Hematopoietic multipotent progenitor cell treated with erythropoietin and hydrocortisone succinate and interleukin-3 and kit ligand, for 17 days (in vitro differentiated cells): ENCODE measurements at places on chromosomes 4 and X.

GRCh38 chr4:157043131-157043530 lies 32.8 kb upstream of the GLRB start:
- no peak for DNase-seq

GRCh38 chr4:149749784-149750183 lies 65.9 kb downstream of the IQCM start:
- DNase-seq, result no peak

DNA sequence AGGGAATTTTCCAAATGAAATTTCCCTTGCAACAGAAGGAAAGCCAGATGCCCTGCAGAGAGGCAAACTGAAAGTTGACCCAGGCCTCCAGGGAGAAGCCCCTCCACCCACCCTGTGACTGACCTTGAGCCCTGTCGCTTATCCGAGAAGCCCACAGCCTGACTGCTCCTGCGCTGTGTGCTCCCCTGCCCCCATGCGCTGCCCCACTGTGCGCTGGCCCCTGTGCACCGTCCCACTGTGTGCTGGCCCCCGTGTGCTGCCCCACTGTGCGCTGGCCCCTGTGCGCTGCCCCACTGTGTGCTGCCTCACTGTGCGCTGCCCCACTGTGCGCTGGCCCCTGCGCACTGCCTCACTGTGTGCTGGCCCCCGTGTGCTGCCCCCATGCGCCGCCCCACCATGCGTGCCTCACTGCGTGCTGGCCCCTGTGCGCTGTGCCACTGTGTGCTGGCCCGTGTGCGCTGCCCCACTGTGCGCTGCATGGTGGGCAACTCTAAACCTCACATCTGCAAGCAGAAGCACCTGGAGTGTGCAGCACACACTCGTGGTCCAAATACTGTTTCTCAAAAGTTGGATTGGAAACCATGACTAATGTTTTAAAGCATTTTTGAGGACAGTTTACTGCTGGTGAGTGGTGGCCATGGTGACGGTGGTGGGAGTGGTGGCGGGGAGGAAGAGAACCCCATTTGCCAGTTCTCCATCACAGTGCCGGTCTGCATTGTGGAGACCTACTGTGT lies 8.3 kb upstream of the GRPEL1 start:
- DNase-seq, result no peak

DNA sequence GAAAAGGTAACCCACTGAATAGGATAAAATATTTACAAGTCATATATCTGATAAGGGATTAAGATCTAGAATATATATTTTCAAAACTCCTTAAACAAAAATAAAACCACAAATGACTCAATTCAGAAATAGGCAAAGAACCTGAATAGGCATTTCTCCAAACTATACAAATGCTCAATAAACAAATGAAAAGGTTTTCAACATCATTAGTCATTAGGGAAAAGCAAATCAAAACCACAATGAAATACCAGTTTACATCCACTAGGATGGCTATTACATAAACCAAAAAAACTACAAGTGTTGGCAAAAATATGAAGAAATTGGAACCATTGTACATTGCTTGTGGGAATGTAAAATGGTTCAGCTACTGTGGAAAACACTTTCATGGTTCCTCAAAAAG lies 167.0 kb upstream of the GALNT7 start:
- no peak for DNase-seq

DNA sequence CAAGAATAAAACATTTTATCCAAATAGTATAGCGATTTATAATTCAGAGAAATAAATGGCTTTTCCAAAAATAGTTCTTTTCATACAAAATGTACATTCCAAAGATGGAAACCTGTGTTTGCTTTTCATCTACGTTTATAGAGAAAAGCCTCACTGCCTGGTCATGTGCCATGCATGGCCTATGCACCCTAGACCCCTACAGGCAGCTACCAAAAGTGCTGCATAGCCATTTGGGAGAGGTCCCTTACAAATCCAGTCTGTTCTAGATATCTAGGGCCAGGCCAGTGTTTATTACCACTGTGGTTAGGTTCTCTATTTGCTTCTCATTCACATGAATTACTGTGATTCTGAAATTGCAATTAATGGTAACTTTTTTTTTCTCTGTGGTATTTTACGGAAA lies 17.2 kb downstream of the HMGB2 start:
- no peak for DNase-seq

GRCh38 chr4:107760281-107760947 lies 40.4 kb upstream of the PAPSS1 start:
- no peak for DNase-seq

- no peak for DNase-seq
Observed at GRCh38 chr4:183192571-183192970, 93.5 kb downstream of the WWC2 start.

DNA sequence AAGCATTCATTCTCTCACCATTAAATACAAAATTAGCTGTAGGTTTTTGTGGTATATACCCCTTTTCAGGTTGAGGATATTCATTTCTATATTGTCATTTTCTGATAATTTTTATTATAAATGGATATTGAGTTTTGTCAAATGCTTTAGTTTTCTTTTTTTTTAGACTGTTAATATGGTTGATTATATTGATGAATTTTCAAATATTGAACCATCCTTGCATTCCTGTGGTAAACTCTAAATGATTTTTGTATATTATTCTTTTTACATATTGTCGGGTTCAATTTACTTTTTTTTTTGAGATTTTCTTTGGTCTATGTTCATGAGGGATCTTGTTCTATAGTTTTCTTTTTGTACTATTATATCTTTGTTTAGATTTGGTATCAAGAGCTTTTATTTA lies 165.1 kb downstream of the GPAT3 start:
- DNase-seq, result no peak

GRCh38 chr4:5940470-5941203 lies 47.8 kb upstream of the CRMP1 start:
- no peak for DNase-seq

DNA sequence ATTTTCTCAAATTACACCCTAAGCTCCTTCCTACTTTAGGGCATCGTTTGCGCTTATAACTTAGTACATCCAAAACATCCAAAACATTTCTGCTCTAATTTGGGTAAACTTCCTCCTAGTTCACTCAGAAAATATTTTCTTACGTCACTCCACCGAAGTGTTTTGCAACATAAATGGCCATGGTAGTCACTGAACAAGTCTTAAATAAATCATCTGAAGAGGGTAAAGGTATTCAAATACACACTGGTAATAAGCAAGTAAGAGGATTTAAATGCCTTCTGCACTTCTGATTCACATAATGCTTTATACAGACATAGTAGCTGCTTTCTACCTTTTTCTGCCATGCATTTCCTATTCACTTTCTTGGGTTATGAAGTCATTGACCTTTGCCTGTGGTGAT lies 991.9 kb downstream of the NLGN4X start:
- no peak for DNase-seq

DNA sequence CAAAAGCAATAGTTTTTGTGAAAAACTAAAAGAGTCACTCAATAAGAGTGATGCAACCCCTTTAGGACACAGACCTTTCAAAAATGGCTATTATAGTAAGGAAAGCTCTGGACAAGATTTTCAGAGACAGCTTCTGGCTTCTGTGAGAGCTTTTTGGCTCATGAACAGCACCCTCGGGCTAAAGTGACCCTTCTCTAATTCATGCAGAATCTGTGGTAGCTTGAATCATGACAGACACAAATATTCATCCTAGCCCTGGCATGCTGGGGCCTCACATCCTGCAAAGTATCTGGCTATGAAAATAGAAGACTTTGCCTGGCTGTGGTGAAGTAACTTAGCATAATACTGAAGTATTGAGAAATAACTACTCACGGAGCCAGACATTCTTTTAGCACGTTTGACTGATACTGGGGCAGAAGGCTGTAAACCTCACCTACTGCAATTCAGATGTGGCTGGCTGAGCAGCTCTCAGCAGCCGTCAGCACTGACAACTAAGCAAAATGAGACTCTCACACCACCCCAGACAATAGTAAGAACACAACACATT lies 327.3 kb downstream of the MAPK10 start:
- no peak for DNase-seq

DNA sequence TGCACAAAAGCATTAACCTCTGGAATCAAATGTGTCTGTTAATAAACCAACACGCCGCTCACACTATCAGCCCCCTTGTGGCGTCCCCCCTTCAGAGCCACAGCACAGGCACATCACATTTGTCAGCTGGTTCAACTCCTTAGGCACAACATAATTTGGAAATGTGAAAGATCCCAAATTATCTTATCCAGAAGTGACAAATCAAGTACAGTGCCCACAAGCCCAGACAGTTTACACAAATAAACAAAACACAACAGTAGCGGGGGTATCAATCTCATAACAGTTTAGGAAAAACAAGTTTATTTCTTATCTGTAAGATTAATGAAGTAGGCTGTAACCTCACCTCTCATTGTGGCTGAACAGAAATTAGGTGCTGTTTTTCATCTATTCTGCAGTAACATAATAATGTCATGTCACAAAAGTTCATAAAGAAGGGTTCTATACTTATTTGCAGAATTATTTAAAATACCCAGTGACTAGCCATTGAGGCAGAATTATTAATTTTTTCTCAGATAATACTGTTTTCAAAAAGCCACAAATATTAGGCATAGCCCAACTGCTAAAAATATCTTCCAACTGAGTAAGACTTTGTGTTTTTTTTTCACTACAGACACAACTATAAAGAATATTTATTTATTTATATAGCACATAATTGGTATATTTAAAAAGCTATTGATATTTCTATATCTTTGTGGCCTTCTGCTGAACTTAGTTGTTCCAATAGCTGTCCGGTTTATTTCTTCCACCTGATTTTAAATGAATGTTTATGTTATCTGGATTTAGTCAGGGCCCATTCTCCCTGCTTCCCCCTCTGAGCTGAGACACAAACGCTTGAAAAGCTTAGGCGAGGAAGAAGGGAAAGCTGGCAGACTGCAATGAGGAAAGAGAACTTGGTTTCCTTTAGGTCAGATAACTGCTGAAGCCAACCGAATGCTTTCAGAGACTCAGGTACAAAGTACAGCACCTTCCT lies 214.7 kb downstream of the QDPR start:
- DNase-seq, result no peak

DNA sequence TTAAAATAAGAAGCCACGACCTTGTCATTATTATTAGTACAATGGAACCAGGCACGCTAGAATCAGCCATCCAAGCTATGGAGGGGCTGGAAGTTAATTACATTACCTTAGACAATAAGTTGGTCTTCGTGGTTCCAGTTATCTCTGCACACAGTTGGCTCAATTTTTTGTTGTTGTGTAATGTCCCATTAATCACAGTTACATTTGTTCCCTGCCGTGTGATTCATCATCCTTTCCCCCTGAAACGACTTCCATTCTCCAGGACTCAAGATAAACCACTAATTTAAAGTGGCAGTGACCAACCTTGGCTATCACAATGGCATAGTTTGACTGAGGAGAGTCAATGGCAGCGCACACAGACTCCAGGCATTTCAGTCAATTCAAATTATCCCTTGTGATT lies 905.0 kb downstream of the RAB28 start:
- no peak for DNase-seq

DNA sequence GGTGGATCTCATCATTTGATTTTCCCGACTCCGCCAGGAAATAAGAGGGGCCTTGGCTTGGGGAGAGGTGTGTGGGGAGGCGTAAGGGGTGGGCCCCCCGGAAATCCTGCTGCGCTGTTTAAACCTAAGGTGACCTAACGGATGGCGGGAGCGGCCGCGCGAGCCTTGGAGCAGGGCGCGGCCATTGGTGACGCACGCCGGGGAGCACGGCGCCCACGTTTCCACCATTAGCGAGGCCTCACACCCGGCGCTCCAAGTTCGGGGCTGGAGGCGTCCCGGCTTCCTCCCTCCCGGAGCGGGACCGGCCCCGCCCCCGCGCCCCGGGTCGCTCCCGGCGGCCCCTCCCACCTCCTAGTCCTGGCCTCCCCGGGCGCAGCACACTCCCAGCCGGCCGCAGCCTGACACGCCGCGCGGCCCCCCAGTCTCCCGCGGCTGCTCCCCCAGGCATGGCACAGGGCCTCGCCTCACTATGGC lies at the start of gene SMS:
TSS of gene SMS (plus strand) at position 354 of the 474 bp plus-strand sequence. CDS start at position 470, 116 bp downstream.
- peak; percentile 22 for DNase-seq

DNA sequence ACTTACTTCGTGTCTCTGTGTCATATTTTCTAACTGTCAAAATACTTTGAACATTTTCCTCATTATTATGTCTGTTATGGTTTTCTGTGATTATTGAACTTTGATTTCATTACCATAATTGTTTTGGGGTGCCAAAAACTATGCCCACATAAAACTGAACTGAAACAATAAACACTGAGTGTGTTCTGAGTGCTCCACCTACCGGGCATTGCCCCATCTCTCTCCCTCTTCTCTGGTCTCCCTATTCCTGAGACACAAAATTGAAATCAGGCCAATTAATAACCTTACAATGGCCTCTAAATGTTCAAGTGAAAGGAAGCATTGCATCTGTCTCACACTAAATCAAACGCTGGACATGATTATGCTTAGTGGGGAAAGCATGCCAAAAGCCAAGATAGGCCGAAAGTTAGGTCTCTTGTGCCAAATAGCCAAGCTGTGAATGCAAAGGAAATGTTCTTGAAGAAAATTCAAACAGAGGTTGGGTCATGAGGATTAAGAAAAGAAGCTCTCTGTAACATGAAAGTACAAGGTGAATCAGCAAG lies 972.3 kb downstream of the PCDH7 start:
- no peak for DNase-seq

- no peak for DNase-seq
Observed at GRCh38 chr4:29009908-29010307, 1710.3 kb upstream of the PCDH7 start.

GRCh38 chrX:64191281-64192010 lies 14.1 kb downstream of the AMER1 start:
- no peak for DNase-seq

DNA sequence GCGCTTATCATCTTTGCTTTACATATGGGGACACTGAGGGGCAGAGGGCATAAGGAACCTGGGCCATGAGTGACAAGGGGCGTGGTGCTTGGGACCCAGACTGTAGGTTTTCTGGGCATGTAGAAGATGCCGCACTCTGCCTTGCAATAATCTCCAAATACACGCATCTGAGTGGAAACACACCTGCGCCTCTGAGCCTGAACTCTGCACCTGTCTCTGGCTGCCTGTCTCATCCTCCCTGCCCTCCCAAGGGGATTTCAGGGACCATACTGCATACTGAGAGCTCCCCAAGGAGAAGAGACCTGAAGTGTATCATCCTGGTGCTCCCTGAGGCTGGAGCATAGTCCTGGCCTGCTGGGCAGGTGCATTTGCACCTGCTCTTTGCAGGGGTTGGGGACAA lies 34.7 kb upstream of the ASMTL start:
- no peak for DNase-seq

DNA sequence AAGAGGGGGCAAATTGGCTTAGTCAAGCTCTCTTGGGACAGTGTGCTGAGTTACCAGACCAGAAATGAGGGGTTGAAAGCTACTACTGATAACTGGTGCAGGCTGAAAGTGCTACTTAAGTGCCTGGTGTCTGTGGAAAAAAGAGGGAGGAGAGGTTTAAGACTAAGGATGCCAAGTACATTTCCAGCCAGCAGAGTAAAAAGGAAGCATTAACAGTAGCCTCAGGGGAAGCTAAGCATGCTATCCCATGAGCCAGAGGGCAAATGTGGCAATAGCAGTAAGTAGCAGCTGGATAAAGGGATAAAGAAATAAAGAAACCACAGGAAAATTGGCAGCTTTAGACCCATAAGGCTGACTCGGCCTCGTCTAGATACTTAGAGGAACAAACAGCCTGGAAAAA lies 196.3 kb upstream of the MAB21L2 start:
- no peak for DNase-seq
